ENCODE measurements at places on chromosomes 3 and 15.

DNA sequence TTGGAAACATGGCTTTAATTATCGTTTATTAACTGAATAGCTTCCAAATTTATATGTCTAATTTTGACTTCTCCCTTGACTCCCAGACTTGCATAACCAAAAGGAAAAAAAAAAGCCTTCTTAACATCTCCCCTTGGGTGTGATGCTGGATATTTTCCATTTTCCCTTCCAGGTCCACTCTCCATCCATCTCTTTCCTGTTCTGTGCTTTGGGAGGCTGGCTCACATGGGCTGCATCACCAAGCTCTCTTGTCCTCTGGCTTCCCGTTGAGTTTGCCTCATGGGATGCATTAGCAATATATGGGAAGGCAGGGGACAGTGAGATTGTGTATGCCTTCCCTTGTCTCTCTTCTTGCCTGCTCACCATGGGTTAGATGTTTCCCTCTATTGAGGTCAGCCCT lies 77.8 kb upstream of the FAM98B start:
- no peak for DNase-seq

DNA sequence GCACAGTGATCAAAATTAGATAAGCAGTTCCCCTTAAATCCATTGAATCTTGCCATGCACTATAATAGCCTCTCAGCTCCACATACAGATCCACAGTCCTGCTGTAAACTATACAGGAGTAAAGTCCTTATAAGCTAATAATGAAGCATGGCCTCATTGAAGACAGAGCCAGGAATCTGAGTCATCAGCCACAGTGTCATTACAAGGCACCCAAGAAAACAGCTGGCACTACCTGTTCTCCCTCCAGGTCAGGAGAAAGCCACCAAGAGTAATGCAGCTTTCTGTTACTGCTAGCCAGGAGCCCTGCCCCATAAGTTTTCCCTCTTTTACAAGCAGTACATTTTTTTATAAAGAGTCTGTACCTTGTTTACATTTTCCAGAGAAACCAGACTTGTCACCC lies 27.3 kb downstream of the WDR49 start:
- DNase-seq, result no peak

- no peak for DNase-seq
Observed at GRCh38 chr3:65793495-65794200, 245.1 kb downstream of the MAGI1 start.

- no peak for DNase-seq
Observed at GRCh38 chr3:55965776-55966175, 478.7 kb upstream of the WNT5A start.

GRCh38 chr15:53331328-53332190 lies 427.9 kb downstream of the WDR72 start:
- no peak for DNase-seq

DNA sequence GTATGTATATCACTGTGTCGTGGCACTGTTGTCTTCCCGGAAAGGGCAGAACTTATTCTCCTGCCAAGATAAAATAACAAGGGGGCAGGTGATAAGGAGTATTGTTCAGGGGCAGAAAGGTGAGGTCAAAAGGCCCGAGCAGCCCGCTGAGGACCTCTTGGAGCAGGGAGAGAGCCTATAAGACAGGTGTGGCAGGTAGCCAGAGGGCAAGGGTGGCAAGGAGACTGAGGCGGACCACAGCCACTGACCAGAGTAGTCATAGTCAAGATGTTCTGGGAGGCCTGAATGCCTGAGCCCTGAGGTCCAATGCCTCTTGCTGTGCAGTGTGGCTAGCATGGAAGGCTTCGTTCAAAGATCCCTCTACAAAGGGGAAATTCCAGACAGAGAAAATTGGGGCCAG lies 172.3 kb upstream of the CHRNA7 start:
- no peak for DNase-seq

DNA sequence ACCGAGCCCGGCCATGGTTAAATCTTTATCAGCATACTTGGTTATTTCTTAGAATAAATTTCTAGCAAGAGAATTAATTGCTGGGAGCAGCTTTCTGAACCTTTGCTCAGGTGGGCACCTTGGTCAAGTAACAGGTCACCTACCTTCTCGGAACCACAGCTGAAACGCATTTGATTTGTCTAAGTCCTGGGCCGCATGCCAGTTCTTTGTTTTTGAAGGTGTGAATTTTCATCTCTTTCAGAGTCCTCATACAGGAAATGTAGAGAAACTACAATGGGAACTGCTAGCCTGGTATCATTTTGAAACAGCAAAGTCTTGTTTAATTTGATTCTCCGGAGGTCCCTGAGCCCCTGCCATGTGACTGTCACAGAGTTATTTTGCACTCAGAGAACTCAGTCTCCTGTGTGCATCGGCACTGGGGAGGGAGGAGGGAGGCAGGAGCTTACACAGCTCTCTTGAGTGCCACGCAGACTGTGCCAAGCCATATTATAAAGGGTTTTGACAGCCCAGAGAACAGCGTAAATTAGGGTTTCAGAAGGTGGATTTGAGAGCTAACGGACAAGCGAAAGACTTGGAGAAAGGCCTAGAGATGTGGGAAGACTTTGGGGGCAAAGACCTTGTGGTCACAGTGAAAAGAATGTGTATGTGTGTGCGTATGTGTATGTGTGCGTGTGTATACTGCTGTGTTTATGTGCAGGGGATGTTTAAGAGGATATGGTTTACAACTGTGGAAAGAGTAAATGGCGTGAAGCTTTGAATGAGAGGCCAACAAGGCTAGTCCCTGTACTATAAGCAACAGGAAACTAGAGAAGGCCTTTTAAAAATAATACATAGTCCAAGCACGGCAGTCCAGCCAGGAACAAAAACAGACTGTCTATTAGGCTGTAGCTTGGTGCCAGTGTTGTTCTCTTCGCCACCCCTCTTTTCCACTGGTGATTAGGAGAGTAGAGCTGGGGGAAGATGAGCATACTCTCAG lies 61.8 kb upstream of the ATP13A3 start:
- no peak for DNase-seq

GRCh38 chr3:43410592-43410991 lies 124.3 kb downstream of the SNRK start:
- DNase-seq, result no peak

Measured in activated naive CD4-positive, alpha-beta T cell treated with anti-CD3 and anti-CD28 coated beads, Interleukin-2, amount 10 ng/mL, durations not matched to agents 7 days and 5 days (primary cell).